ENCODE measurements at places on chromosomes 3 and 15. TPM values are rescaled to one million over a fixed set of nuclear protein-coding genes. Genes with fewer than 3 reads are reported as not detected.

The TM6SF1 gene
- 1.7 TPM for total RNA-seq

The HDDC3 gene
- total RNA-seq = 9.5 TPM

The ANKRD34C gene
- not detected for total RNA-seq

The GOLGA6A gene
- total RNA-seq = not detected

The GOLGA6L25 gene
- not detected for total RNA-seq

The IL20RB gene
- total RNA-seq = 1.6 TPM

Measured in fibroblast of villous mesenchyme (primary cell).